ENCODE measurements at places on chromosomes 7 and 10. TPM values are rescaled to one million over a fixed set of nuclear protein-coding genes. Genes with fewer than 3 reads are reported as not detected.

ADIRF gene
- total RNA-seq, result 27.4 TPM

DNA sequence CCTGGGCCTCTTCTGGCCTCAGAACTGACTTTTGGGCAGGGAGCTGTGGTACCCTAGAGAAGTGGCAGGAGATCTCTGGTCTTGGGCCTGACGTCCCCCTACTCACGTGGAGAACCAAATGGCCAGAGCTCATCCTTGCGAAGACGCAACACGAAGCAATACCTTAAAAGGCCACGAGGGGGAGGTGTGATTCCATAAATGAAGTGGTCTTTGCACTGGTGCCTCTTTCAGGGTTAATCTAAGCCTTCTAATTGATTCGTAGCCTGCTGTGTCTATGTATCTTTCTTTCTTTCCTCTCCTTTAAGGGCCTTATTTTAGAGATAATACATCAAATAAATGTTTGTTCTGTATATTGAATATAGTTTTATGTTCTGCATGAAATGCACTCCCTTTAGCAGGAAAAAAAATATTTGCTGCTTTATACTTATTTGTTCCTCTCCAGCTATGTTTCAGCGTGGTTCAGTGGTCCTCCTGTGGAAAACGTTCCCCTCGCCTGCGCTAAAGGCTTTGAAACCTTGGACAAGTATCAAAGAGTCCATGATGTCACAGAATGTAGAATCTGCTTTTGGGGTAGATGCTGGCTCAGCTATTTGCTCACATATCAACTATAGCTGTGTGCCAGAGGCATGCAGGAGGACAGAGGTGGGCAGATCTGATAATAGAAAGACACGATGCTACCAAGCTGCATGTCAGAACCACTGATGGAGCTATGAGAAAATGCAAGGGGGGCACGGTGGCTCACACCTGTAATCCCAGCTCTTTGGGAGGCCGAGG lies 41.0 kb downstream of the STRA8 start:
- no peak overlapping the region for H3K27ac ChIP-seq
- no peak overlapping the region for H3K4me3 ChIP-seq
- DNase-seq, result peak; percentile 61
- H3K36me3 ChIP-seq, result no peaks in the 10 kb centered on the region

DNA sequence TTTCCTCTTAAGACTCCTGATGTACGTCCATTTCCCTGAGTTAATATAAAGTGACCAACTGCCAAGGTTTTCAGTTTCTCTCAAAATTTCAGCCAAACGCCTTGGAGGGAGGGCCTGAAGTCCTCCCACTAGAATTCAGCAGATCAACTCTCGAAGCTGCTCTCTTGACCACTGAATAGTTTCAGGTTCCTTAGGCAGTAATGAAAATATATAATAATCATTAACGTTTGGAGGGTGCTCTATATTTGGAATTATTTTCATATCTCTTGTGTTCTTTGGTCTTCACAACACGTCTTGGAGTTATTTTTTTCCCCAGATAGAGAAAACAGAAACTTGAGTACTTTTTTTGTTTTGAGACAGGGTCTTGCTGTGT lies 123.6 kb upstream of the SFMBT2 start:
- no peak for DNase-seq

- DNase-seq, result no peak
- no peaks in the 10 kb centered on the region for H3K27me3 ChIP-seq
- no peak overlapping the region for H3K4me3 ChIP-seq
- H3K36me3 ChIP-seq, result no peaks in the 10 kb centered on the region
- no peaks in the 10 kb centered on the region for H3K4me1 ChIP-seq
- no peak overlapping the region for H3K27ac ChIP-seq
These were observed 426.9 kb downstream of the CCSER2 start for GRCh38 chr10:84755311-84755710.

DNA sequence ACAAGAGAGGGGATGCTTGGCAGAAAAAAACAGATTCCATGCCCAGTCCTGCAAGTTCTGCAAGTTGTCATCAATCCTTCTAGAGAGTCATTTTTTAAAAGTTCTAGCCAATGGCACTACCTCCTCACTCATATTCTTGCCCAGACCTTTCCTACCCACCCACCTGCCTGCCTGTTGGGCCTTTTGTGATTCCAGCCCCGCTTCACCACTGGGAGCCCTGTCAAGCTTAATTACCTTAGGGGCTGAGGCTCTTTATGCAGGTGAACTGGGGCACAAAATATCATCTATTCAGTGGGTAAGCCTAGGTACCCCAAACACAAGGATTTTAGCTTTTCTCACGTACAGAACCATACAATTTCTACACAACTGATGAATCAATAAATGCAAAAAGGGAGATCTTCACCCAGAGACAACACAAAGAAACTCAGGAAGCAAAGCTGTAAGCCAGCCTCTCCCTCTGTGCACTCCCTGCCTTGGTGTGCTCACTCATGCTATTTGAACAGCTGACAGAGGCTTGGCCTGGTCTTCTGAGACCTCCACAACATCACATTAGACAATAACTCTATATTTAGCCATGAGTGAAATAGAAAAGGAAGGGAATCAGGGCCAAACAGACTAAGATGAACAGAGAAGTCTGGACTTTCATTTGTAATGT lies 222.6 kb downstream of the HTR7 start:
- no peak overlapping the region for H3K27ac ChIP-seq
- no peak for DNase-seq
- no peaks in the 10 kb centered on the region for H3K4me1 ChIP-seq
- H3K36me3 ChIP-seq, result no peaks in the 10 kb centered on the region
- no peaks in the 10 kb centered on the region for H3K27me3 ChIP-seq

DNA sequence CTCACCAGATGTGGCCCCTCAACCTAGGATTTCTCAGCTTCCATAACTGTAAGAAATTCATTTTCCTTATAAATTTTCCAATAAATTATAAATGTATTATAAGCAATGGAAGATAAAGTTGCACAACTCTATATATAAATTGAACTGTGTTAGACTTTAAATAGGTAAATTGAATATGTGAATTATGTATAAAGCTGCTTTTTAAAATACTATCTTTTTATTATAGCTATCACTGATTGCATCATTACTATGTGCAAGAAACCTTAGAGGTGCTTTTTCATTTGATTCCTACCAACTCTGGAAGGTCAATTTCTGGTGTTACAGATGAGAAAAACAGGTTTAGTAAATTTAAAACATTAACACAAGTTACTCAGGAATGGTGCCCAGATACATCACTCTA lies 8.4 kb downstream of the MTERF1 start:
- H3K27me3 ChIP-seq, result no peaks in the 10 kb centered on the region
- no peak for DNase-seq
- no peak overlapping the region for H3K4me3 ChIP-seq
- H3K4me1 ChIP-seq, result no peaks in the 10 kb centered on the region
- no peaks in the 10 kb centered on the region for H3K36me3 ChIP-seq
- H3K27ac ChIP-seq, result no peak overlapping the region

Measured in right lobe of liver (tissue), 6 donors.